ENCODE measurements at places on chromosomes 7 and 10. TPM values are rescaled to one million over a fixed set of nuclear protein-coding genes. Genes with fewer than 3 reads are reported as not detected.

The SFRP4 gene
- total RNA-seq = 6.8 TPM

The PNLIPRP2 gene
- not detected for total RNA-seq

- no peaks in the 10 kb centered on the region for H3K36me3 ChIP-seq
- no peak for DNase-seq
- no peaks in the 10 kb centered on the region for H3K4me1 ChIP-seq
- no peak overlapping the region for H3K4me3 ChIP-seq
- no peaks in the 10 kb centered on the region for H3K27me3 ChIP-seq
- no peak overlapping the region for H3K27ac ChIP-seq
These were observed 206.2 kb downstream of the VTI1A start for GRCh38 chr10:112653215-112653614.

DNA sequence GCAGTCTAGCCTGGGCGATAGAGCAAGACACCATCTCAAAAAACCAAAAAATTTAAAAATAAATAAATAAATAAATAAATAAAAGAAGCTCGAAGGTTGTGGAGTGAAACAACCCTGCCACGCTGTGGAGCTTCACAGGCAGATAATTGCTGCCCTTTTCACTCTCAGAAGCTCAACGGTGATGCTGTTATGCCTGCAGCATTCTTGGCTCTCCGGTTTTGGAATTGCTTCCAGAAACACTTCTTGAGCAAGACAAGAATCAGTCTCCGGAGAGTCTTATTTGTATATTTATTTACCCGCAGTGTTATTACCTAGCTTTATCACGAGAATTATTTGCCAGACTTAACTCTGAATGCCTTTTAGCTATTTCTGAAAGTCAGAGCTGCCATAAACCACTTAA is 40.5 kb upstream of the UBE2H start:
- H3K36me3 ChIP-seq = no peaks in the 10 kb centered on the region
- no peak overlapping the region for H3K4me3 ChIP-seq
- H3K4me1 ChIP-seq = no peaks in the 10 kb centered on the region
- no peak overlapping the region for H3K27ac ChIP-seq

GRCh38 chr10:74047871-74048270 is 50.0 kb downstream of the VCL start:
- peaks cover 2% of the 10 kb centered on the region for H3K36me3 ChIP-seq
- no peak for DNase-seq
- no peak overlapping the region for H3K27ac ChIP-seq
- H3K4me1 ChIP-seq = no peaks in the 10 kb centered on the region
- no peak overlapping the region for H3K4me3 ChIP-seq

- H3K36me3 ChIP-seq = no peaks in the 10 kb centered on the region
- H3K27me3 ChIP-seq = no peaks in the 10 kb centered on the region
- H3K4me1 ChIP-seq = no peaks in the 10 kb centered on the region
- H3K27ac ChIP-seq = no peak overlapping the region
- H3K4me3 ChIP-seq = no peak overlapping the region
These were observed 214.7 kb upstream of the SLC26A5 start for GRCh38 chr7:103660455-103661371.

DNA sequence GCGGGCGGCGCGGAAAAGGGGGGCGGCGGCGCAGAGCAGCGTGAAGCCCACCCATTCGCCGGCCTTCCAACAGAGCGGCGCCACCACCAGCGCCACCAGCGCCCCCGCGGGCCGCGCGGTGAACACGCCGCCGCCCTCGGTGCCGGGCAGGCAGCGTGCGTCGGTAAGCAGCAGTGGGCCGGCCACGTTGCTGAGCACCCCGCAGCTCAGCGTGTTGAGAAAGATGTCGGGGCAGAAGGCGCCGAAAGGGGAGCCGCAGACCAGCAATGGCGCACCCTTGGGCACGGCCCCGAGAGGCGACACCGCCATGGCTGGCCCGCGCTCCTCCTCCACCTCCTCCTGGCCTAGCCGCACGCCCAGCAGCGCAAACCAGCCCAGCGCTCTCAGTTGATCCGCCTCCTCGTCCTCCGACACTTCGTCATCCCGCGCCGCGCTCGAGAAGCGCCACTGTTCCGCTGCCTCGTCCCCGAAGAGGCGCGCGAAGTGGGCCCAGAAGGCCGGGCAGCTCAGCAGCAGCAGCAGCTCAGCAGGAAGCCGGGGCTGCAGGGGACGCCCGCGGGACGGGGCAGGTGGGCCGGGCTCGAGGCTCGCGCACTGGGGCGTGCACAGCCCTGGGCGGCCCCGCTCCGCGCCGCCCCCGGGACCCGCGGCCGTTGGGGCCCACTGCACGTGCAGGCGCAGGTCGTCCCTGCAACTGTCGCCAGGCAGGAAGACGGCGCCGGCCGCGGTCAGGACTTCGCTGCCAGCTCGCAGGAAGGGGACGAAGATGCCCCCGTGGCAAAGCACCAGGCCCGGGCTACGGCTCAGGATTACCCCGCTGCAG is 623 bp downstream of the TYSND1 start:
- H3K27ac ChIP-seq = peak overlapping the region; percentile 91
- H3K4me3 ChIP-seq = peak overlapping the region; percentile 68
- DNase-seq = peak; percentile 85
- H3K27me3 ChIP-seq = no peaks in the 10 kb centered on the region
- peaks cover 4% of the 10 kb centered on the region for H3K36me3 ChIP-seq

GRCh38 chr7:41870461-41871138 is 167.7 kb upstream of the INHBA start:
- H3K36me3 ChIP-seq = no peaks in the 10 kb centered on the region
- no peak overlapping the region for H3K27ac ChIP-seq
- H3K4me3 ChIP-seq = no peak overlapping the region
- H3K4me1 ChIP-seq = no peaks in the 10 kb centered on the region
- no peak for DNase-seq
- H3K27me3 ChIP-seq = no peaks in the 10 kb centered on the region

GRCh38 chr10:120607016-120607709 is 150.1 kb downstream of the PLPP4 start:
- H3K36me3 ChIP-seq = no peaks in the 10 kb centered on the region
- H3K27ac ChIP-seq = no peak overlapping the region
- no peak for DNase-seq

DNA sequence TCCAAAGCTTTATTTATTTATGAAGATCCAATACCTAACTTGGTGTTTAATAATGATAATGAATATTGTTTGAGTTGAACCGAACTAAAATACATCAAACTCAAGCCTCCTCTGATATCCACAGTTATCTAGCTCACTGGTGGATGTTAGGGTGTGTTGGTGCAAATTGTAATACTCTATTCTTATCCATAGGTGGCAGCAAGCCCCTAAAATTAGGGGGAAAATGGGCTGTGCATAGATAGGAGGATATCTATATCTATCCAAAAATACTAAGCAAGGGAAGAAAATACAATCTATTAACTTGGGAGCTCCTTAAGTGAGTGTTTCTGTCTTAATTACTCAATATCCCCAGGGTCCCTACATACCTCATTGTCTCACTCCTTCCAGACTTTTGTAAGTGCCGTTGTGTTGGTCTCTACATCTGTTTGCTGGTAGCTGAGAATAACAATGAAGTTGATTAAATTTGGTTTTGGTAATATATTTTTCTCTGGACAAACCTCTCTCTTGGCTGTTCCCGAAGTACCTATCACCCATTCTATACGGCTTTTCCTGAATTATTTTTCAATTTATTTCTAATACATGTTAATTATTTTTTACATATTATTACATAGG is 55.0 kb upstream of the VWDE start:
- no peak overlapping the region for H3K27ac ChIP-seq
- DNase-seq = no peak
- H3K36me3 ChIP-seq = no peaks in the 10 kb centered on the region
- no peaks in the 10 kb centered on the region for H3K27me3 ChIP-seq
- H3K4me3 ChIP-seq = no peak overlapping the region

Data from kidney (tissue), 22 donors.